Activated T-cell treated with anti-CD3 and anti-CD28 coated beads, Interleukin-2, amount 50 U/mL, for 48 hours (primary cell): ENCODE measurements at places on chromosomes 13 and 19.

GRCh38 chr19:35267353-35267817 lies 1.4 kb upstream of the USF2 start:
- peak; percentile 64 for DNase-seq

DNA sequence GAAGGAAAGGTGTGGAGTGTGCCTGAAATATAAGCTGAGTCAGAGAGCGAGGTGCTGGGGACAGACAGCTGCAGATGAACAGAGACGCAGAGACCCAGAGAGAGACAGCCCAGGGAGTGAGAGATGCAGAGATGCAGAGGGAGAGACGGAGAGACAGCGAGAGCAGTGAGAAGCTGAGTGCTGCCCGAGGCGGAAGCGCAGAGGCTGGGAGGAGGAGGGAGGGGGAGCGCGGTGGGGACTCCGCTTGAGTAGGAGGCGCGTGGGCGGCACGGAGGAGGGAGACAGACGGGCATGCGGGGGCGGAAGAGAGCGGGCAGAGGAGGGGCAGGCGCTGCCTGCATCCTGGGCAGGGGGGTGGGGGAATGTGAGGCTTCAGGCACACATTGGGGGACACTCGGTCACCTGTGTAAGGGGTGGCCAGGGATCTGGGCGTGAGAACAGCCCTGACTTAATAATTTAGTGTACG lies 25.7 kb downstream of the SLC8A2 start:
- DNase-seq: no peak

GRCh38 chr13:99614465-99614885 lies 113.2 kb downstream of the TM9SF2 start:
- no peak for DNase-seq

GRCh38 chr19:55638864-55639359 lies 1.9 kb upstream of the ZNF580 start:
- peak; percentile 77 for DNase-seq

GRCh38 chr13:59384154-59384553 lies 779.6 kb downstream of the DIAPH3 start:
- DNase-seq: no peak

DNA sequence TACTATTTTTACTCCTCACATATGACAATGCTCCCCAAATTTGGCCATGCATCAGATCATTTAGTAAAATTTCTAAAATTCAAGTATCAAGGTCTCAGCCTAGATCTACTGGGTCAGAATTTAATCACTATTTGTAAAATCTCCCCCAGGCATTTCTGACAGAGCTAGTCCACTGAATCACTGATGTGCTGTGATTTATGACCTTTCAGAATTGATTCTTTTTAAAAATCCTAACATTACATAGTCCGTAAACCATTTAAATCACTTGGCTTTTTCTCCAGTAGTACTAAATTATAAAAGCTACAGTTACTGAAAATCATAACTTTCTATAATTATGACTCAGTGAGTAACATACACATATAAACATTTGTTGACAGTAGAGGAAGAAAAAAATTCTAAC lies 92.8 kb upstream of the RAP2A start:
- DNase-seq: no peak

DNA sequence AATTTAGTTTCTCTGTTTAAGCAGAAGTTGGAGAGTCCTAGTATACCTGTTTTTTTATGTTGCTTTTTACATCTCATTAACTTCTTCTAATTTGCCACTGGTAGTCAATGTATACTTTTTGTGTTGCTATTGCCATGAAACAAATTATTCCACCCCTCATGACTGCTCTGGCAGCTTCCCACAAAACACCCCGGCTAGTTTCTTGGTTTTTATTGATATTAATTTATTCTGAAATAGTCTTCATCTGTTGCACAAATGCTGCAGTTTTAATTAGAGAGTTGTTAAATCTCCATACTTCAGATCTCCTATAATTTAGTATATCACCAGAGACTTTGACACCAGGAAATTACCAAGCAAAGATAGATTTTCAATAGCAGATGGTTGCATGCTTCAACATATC lies 1159.3 kb upstream of the PRR20A start:
- DNase-seq: no peak

DNA sequence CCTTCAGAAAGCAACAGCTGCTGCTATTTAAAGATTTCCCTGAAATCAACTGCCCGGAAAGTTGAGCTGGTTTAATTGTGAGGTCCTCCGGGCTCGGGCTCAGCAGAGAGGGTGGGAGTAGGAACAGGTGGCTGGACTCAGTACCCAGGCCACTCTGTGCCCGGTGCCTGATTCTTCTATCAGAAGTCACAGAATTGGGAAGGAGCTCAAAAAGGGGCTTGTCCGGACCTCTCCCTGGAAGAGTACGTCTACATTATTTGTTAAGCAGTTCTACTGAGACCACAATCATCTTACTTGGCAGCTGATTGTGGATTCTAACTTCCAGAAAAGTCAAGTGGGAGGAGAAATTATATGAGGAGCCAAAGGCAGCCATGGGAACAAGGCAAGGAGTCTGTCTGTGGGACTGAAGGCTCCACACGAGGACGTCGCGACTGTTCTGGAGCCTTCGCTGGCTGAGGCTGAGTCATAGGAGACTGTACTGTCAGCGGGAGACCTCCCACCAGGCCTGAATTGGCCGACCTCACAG lies 91.7 kb upstream of the ANKRD10 start:
- no peak for DNase-seq

- DNase-seq: no peak
Measured at GRCh38 chr19:14514215-14514863, 3.9 kb downstream of the DNAJB1 start.
